ENCODE measurements at places on chromosomes 1 and 21.

DNA sequence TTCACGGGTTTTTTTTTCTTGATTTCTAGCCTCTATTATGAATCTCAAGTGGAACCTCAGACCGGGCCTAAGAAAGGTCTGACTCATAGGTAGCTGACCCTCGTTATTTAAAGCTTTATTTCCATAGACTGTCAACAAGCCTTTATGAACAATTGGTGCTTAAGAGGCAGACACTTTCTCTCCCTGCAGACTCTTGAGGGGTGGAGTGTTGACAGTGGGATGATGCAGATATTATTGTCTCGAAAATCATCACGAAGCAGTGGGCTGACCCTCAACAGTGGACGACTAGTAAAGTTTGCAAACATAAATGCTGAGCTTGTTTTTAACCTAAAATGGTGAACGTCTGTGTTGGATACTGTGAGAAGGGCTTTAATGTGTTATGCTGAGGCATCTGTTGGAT lies 1.8 kb downstream of the SFT2D2 start:
- no peak for DNase-seq

DNA sequence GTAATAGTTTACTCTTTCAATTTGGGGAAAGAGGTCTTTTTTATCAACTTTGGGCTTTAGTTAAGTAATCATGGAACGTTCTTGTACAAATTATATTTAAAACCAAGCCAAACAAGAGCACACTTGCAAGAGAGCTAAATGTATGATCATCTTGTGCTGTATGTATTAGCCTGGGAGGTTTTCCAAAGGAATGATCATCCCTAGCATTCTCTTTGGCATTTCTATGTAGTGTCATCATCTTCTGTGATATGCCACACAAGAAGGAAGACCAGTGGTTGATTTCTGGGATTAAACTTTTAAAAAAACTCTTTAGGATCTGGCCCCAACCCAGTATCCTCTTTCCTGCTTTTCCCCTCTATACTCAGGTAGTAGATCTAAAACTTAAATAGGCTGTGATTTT lies 38.4 kb upstream of the KCNQ4 start:
- no peak for DNase-seq

- no peak for DNase-seq
Observed at GRCh38 chr1:169848456-169848855, 45.2 kb downstream of the SCYL3 start.

DNA sequence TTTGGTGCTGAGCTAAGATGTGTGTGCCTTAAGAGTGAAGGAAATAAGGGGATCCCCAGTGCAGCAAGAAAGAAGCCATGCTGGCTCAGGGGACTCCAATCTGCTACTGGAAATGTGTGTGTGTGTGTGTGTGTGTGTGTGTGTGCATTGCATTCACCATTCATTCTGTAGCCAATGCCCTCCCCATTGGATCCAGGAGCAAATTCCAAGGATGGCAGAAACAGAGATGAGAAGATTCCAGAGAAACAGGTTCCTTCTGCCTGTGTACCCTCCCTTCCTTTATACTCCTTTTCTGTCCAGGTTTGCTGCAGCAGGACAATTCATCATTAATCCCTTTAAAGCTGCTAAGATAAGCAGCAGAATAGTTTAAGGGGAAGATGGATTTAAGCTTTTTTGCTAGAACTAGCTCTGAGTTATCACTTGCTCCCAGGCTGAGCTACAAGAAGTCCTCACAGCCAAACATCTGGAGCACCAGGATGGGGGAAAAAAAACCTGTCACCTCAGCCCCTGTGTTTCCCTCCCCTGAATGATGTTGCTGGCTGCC lies 3.2 kb downstream of the SLC6A17 start:
- DNase-seq: no peak
